Panc1 (cell line): ENCODE measurements at places on chromosomes 1 and 21.

GRCh38 chr21:39867198-39867650, at the start of gene PCP4:
Gene PCP4 (plus strand): TSS chr21:39867438. CDS start chr21:39867502, 64 bp downstream.
- no peak within 1 kb of the TSS for H3K27ac ChIP-seq
- no peak within 1 kb of the TSS for H3K4me3 ChIP-seq
- H3K27me3 ChIP-seq = no peaks in the 10 kb centered on the region

DNA sequence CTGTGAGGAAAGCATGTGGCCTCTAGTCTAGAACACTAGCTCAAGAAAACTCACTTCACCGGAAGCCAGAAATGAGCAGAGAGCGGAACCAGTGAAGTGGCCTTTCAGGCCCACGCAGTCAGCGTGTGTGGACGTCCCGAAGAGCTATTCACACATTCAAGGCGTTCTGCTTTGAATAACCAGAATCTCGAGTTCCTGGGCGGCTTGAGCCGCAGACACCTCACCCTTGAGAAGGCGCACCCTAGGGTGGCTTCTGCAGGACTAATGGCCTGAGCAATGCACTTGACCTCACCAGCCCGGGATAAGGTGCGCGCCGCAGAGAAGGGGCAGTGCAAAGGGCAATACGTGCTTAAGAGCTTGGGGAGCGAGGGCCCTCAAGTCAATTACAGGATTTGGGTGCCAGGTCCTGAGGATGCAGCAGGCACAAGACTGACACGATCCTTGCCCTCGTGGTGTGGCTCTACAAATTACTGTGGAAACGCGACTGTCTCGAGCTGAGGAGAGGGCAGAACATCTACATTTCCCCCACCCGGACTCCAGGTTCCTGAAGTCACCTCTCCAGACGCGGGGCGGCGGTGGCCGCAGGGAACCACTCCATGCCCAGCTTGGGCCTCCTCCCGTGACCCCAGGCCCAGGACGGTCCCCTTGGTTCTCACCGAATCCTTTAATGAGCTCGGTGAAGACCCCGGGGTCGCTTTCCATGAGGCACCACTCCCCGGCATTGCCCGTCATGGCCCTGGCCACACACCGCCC, 455 bp downstream of the UCHL5 start:
- peak overlapping the region; percentile 95 for H3K4me3 ChIP-seq
- no peaks in the 10 kb centered on the region for H3K27me3 ChIP-seq
- H3K27ac ChIP-seq = peak overlapping the region; percentile 93
- H3K36me3 ChIP-seq = peaks cover 22% of the 10 kb centered on the region

GRCh38 chr1:9376886-9377333, 84.2 kb downstream of the SPSB1 start:
- DNase-seq = no peak
- H3K27me3 ChIP-seq = no peaks in the 10 kb centered on the region
- H3K4me1 ChIP-seq = peaks cover 34% of the 10 kb centered on the region
- no peaks in the 10 kb centered on the region for H3K36me3 ChIP-seq

- H3K4me3 ChIP-seq = no peak overlapping the region
- no peaks in the 10 kb centered on the region for H3K27me3 ChIP-seq
- no peak overlapping the region for H3K27ac ChIP-seq
- no peaks in the 10 kb centered on the region; the same call in 1 of the 2 replicates for H3K36me3 ChIP-seq
- no peaks in the 10 kb centered on the region for H3K4me1 ChIP-seq
Observed at GRCh38 chr1:62810420-62811274, 26.7 kb downstream of the ATG4C start.

GRCh38 chr1:53334312-53334711, 6.4 kb upstream of the LRP8 start:
- no peak overlapping the region for H3K27ac ChIP-seq
- H3K36me3 ChIP-seq = no peaks in the 10 kb centered on the region
- H3K27me3 ChIP-seq = peaks cover 5% of the 10 kb centered on the region

DNA sequence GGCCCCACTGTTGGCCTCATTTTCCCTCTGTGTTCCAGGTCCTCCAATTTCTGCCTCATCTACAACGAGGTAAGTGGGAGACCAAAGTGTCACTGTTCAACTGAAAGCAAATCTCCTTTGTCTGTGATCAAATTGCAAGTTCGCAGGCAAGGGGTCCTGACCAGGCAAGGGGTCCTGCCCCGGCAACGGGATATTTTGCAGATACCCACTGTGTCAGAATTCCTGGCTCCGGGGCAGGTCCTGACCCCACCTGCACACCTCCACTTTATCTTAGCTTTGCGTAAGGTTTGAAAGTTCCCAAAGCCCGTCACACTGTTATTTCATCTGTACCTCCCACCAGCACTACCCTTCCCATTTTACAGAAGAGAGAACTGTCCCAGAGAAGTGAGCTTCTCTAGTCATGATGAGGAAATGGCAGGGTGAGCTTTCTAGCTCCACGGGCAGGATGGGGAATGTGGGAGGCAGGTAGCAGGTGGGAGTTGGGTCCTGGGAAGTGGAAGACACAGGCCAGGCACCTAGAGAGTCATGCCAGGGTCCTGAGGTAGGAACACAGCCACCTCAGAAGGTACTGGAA, 32.0 kb upstream of the CSF1 start:
- no peak for DNase-seq
- no peaks in the 10 kb centered on the region for H3K27me3 ChIP-seq
- H3K4me3 ChIP-seq = no peak overlapping the region
- peaks cover 61% of the 10 kb centered on the region for H3K4me1 ChIP-seq

- no peak overlapping the region for H3K27ac ChIP-seq
- no peaks in the 10 kb centered on the region for H3K4me1 ChIP-seq
- no peak for DNase-seq
- H3K27me3 ChIP-seq = peaks cover 11% of the 10 kb centered on the region
Observed at GRCh38 chr1:84795966-84796600, 96.9 kb downstream of the LPAR3 start.

DNA sequence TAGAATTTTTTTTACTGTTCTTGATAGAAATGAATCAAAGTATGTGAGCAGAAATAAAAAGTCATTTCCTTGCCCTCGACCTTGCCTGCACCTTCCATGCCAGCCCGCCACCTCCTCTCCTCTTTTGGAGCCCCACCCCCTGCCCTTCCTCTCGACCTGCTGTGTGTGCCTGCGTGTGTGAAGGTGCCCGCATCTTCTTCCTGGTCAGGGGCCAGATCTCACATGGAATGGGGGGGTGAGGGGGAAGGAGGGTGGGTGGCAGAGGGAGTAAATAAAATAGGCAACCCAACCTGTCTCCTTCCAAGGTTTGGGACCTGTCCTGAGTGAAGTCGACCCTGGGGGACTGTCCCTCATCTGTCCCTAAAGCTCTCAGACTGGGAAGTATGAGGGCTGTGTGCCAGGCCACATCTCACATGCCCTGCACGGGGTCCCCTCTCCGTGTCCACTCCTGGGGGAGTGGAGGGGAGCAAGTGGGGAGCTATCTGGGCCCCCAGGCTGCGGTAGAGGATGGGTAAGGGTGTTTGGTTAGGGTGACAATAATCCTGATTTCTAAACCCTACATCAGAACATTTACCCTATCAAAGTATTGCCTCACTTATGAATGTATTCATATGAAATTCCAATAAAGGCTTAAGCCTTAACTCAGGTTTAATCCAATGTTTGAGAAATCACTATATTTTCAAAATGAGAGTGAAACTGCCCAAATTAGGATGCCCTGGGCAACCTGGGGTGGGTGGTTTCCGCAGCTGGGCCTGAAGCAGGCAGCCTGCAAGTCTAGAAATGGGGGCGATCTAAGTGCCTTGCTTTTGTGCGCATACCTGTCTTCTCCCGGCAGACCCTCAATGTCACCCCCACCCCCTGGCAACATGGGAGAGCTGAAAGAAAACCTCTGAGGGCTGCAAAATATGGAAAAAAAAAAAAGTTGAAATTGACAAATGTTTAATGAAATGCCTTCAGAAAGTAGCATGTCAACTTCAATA, 15.4 kb downstream of the AMPD2 start:
- no peak overlapping the region; the same call in 1 of the 2 replicates for H3K27ac ChIP-seq
- no peaks in the 10 kb centered on the region for H3K27me3 ChIP-seq
- H3K36me3 ChIP-seq = no peaks in the 10 kb centered on the region
- DNase-seq = no peak
- H3K4me3 ChIP-seq = no peak overlapping the region

DNA sequence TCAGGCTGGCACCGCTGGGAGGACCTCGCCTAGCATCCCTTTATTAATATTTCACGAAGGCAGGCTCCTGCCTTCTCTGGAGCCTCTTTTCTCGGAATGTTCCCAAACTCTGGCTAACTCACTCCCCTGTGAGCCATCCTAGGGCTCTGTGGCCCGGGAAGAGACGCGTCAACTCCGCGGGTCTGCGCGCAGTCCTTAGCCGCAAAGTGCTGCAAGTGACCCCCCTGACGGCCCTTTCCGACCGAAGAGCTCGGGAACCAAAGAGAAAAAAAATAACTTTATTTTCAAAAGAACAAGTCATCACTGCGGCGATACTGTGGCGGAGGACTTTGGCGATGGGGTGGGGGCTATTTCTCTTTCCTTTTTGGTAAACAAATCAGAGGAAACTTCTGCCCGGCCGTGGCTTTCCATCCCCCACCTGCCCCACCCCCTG, 14.6 kb downstream of the NR5A2 start:
- H3K36me3 ChIP-seq = no peaks in the 10 kb centered on the region; the same call in none of the 2 replicates
- DNase-seq = no peak
- H3K4me3 ChIP-seq = peak overlapping the region; percentile 68
- H3K27ac ChIP-seq = peak overlapping the region; percentile 85
- peaks cover 5% of the 10 kb centered on the region for H3K27me3 ChIP-seq
- 0 out of 2 replicates have a peak, but pooled peaks cover 5% of the 10 kb centered on the region for H3K4me1 ChIP-seq

DNA sequence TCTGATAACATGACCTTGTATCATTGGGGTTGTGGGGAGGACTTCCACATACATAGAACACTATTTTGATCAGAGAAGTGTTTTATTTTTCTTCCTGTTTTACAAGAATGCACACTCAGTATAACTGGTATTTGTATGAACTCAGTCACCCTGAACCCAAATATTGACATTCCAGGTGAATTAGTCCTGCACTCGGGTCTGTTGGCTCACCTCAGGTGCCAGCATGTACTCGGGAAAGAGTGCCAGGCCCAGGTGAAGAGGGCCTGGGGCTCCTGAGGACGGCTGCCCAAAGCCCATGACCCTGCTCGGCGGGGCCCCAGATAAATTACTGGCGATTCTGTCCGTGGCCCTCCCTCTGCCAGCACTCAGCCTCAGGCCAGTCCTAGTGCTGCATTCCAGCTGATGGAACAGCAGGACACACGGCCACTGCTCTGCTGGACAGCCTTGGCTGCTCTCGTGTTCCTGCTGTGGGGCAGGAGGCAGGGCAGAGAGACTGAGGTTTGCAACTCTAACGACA, 75.4 kb upstream of the TMPRSS2 start:
- peaks cover 33% of the 10 kb centered on the region for H3K4me1 ChIP-seq
- no peaks in the 10 kb centered on the region for H3K36me3 ChIP-seq
- H3K27me3 ChIP-seq = no peaks in the 10 kb centered on the region
- no peak overlapping the region for H3K4me3 ChIP-seq
- DNase-seq = peak; percentile 43

DNA sequence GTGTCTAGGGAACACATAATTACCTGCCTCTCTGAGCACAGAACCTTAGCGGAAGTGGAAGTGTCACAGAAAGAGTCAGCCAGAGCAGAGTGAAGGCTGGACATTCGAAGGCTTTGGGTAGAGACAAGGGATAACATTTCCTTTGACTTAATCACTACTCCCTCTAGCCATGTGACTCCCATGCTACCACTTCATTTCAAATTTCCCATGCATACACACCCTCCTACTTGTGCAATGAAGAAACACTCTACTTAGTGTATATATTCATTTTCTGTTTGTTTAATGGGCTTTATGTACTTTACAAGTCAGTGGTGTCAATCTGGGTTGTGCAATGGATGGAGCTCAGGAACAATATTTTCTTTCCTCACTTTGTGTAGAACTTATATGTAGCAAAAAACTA, 6.9 kb downstream of the ANKRD35 start:
- no peak overlapping the region for H3K4me3 ChIP-seq
- DNase-seq = no peak
- H3K36me3 ChIP-seq = no peaks in the 10 kb centered on the region
- peaks cover 4% of the 10 kb centered on the region; the same call in 1 of the 2 replicates for H3K27me3 ChIP-seq
- H3K4me1 ChIP-seq = no peaks in the 10 kb centered on the region
- no peak overlapping the region for H3K27ac ChIP-seq

DNA sequence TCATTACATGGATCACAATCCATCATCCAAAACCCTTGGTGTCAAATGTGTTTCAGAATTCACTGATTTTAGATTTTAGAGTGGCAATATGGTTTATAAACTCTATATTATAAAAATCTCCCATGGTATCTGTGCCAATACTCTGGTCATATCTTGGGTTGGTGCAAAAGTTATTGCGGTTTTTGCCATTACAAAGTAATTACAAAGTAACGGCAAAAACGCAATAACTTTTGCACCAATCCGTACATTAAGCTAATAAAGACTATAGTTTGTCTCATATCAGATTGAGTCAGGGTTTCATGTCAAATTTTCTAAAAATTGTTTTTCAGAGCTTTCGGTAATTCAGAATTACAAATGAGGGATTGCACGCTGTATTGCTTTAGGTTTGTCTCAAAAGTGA, 23.4 kb upstream of the NTMT2 start:
- H3K4me3 ChIP-seq = no peak overlapping the region
- no peaks in the 10 kb centered on the region for H3K27me3 ChIP-seq
- no peak overlapping the region for H3K27ac ChIP-seq
- DNase-seq = no peak
- no peaks in the 10 kb centered on the region for H3K4me1 ChIP-seq

DNA sequence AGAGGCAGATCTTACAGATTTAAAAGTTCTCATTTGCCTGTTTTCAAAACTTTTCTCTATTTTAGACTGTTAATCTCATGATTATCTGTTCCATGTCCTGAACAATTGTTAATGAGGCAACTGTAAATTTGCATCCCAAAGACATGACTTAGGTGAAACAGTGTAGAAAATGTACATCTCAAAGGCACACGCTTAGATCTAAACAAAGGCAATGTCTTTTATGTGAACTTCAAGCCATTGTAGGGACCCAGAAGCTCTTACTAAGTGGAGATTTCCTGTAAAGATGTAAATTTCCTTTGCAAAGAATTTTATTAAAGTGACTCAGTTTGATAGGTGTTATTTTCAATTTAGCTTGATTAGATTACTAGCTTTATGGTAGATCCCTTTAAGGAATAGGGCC, 125.2 kb upstream of the F3 start:
- H3K36me3 ChIP-seq = no peaks in the 10 kb centered on the region
- H3K4me3 ChIP-seq = no peak overlapping the region
- H3K27ac ChIP-seq = no peak overlapping the region
- DNase-seq = no peak

- H3K36me3 ChIP-seq = no peaks in the 10 kb centered on the region
- H3K4me3 ChIP-seq = no peak overlapping the region
- no peak for DNase-seq
- no peaks in the 10 kb centered on the region for H3K4me1 ChIP-seq
- no peak overlapping the region for H3K27ac ChIP-seq
- H3K27me3 ChIP-seq = no peaks in the 10 kb centered on the region
Observed at GRCh38 chr21:31173881-31174555, 135.7 kb upstream of the KRTAP19-8 start.

- no peak for DNase-seq
- no peak overlapping the region for H3K4me3 ChIP-seq
- no peak overlapping the region for H3K27ac ChIP-seq
Observed at GRCh38 chr1:99228153-99228552, 36.1 kb upstream of the PLPPR4 start.

GRCh38 chr1:69569576-69570328, 2.0 kb downstream of the LRRC7 start:
- peaks cover 9% of the 10 kb centered on the region for H3K27me3 ChIP-seq
- H3K27ac ChIP-seq = no peak overlapping the region
- H3K4me3 ChIP-seq = no peak overlapping the region
- H3K4me1 ChIP-seq = no peaks in the 10 kb centered on the region
- H3K36me3 ChIP-seq = no peaks in the 10 kb centered on the region
- no peak for DNase-seq

- H3K4me1 ChIP-seq = no peaks in the 10 kb centered on the region
- H3K4me3 ChIP-seq = no peak overlapping the region
- no peak overlapping the region for H3K27ac ChIP-seq
- no peak for DNase-seq
- no peaks in the 10 kb centered on the region for H3K27me3 ChIP-seq
Observed at GRCh38 chr1:41678111-41678878, 193.8 kb upstream of the EDN2 start.
